Stomach (tissue), 19 donors: ENCODE measurements at places on chromosomes 16 and 17. TPM values are rescaled to one million over a fixed set of nuclear protein-coding genes. Genes with fewer than 3 reads are reported as not detected.

P2RX1 gene
- total RNA-seq = 13.4 TPM

DNA sequence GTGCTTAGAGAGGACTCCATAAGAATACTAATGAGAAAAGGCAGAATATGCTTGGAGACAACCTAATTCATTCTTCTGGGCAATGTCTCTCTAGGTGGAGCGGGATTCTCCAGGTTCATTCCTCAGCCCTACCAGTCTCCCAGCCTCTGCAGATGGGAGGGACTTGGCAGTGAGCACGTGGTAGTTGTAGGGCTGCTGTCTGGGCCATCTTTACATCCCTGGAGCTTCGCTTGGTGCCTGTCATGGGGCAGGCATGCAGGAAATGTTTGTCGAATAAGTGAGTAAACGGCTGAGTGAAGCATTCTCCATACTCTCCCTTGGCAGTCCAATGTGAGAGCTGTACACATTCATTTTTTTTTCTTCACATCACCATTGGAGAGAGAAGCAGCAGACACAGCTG is 387.5 kb downstream of the UTP18 start:
- no peaks in the 10 kb centered on the region for H3K4me1 ChIP-seq
- H3K27ac ChIP-seq = no peak overlapping the region
- DNase-seq = no peak
- H3K27me3 ChIP-seq = no peaks in the 10 kb centered on the region
- no peaks in the 10 kb centered on the region for H3K36me3 ChIP-seq

DNA sequence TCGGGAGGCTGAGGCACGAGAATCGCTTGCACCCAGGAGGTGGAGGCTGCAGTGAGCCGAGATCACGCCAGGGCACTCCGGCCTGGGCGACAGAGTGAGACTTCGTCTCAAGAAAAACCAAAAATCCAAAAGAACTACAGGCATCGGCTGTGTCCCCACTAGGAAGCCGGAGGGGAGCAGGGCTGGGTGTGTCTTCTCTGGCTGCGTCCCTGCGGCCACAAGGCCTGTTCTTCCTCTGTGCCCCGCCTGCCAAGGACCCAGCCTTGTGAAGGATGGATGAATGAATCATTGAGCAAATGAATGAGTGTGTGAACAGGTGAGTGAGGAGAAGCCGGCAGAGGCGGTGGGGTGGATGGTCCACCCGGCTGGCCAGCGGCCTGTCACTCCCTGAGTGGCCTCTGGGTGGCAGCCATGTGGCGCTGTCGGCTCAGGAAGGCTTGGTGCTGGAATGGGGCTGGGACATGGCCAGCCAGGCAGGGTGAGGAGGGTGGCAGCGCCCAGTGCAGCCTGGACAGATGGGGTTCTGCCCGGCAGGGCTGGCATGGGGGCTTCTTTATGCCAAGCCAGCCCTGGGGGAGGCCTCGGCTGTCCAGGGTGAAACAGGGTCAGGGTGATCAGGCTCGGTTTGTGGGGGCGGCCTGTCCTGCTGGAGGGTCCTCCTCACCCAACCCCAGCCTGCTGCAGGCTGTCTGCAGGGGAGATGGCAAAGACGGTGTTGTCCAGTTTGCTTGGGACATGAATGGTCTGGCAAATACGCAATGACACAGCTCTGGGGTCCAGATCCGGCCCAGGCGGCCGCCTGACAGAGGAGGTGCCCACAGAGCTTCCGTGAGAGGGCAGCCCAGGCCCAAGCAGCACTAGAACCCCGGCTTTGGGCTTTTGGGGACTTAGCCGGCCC is 21.7 kb downstream of the SLC25A10 start:
- no peak overlapping the region for H3K4me3 ChIP-seq
- H3K36me3 ChIP-seq = no peaks in the 10 kb centered on the region
- peaks cover 36% of the 10 kb centered on the region for H3K4me1 ChIP-seq
- H3K27ac ChIP-seq = no peak overlapping the region

PYDC1 gene
- not detected for total RNA-seq

DNA sequence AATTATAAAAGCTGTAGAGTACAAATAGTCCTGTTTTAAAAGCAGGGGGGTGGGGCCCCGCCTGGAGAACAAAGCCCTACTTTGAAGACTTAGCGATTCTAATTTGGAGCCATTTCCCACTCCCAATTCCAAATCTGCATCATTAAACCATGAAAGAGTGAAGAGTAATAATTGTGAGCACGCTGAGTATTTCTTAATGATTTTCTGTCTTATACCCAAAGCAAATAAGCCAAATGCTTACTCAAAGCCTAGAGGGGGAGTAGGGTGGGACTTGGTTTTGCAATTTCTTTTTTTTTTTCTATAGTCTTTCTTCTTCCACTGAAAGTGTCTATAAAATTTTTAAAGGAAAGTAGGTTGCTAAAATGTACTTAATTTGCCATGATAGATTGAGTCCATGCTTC is 470.1 kb downstream of the TOX3 start:
- no peaks in the 10 kb centered on the region for H3K27me3 ChIP-seq
- H3K4me1 ChIP-seq = no peaks in the 10 kb centered on the region
- DNase-seq = no peak
